ENCODE measurements at places on chromosomes 12 and 14. TPM values are rescaled to one million over a fixed set of nuclear protein-coding genes. Genes with fewer than 3 reads are reported as not detected.

GRCh38 chr14:100076606-100077005 is 11.4 kb downstream of the EVL start:
- H3K4me1 ChIP-seq, result no peaks in the 10 kb centered on the region
- no peaks in the 10 kb centered on the region for H3K36me3 ChIP-seq
- no peak overlapping the region for H3K27ac ChIP-seq
- no peak for DNase-seq
- H3K27me3 ChIP-seq, result no peaks in the 10 kb centered on the region
- no peak overlapping the region for H3K4me3 ChIP-seq

- H3K4me3 ChIP-seq, result no peak overlapping the region
- H3K27ac ChIP-seq, result no peak overlapping the region
- no peaks in the 10 kb centered on the region for H3K27me3 ChIP-seq
- H3K36me3 ChIP-seq, result peaks cover 12% of the 10 kb centered on the region
- no peaks in the 10 kb centered on the region for H3K4me1 ChIP-seq
These were observed 80.0 kb downstream of the BORCS5 start for GRCh38 chr12:12436831-12437345.

- peak; percentile 87 for DNase-seq
- H3K36me3 ChIP-seq, result peaks cover 4% of the 10 kb centered on the region
- no peak overlapping the region for H3K4me3 ChIP-seq
- H3K27me3 ChIP-seq, result peaks cover 5% of the 10 kb centered on the region
- H3K4me1 ChIP-seq, result peaks cover 7% of the 10 kb centered on the region
These were observed 71.4 kb upstream of the PARP11 start for GRCh38 chr12:3944620-3945019.

DNA sequence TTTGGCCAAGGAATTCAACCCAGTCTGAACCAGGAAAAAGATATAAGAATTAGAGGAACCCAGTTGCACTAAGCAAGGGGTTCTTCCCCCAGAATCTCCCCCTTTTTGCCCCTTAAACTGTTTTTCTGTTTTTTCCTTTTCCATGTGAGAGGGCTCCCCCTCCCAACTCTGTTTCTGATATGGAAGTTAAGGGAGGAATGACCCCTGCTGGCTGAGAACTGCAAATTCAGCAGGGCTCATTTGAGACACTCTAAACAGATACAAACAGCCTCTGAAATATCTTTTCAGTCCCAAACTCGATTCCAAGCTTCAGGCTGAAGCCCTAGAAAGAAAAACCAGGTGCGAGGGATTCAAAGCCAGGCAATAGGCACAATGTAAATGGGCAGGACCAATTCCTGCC is 132.7 kb downstream of the SLC41A2 start:
- DNase-seq, result peak; percentile 35
- H3K27me3 ChIP-seq, result no peaks in the 10 kb centered on the region
- no peak overlapping the region for H3K27ac ChIP-seq
- H3K4me1 ChIP-seq, result no peaks in the 10 kb centered on the region

DNA sequence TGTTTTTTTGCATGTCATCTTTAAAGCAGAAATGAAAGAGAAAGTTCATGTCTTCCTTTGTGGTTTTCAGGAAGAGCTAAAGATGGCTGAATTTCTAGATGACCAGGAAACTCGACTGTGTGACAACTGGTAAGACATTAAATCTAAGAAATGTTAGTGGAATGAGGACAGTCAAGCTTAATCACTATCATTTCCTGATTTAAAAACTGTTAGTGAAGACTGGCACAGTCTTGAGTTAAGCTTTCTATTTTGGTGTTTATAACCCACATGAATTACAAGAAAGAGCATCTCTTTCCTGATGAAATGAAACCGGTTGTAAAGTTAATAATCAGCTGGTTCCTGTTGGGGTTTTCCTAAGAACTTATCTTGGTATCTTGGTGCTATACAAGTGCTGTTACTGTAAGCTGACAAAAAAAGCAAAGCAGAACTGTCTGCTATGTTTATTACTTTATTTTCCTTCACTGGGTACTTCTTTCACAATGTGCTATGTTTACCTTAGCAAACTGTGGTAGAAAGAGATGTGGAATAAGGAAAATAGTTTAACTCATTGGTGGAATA is 5.2 kb downstream of the TRAFD1 start:
- H3K27me3 ChIP-seq, result no peaks in the 10 kb centered on the region
- no peak overlapping the region for H3K27ac ChIP-seq
- no peak for DNase-seq

GRCh38 chr12:39406262-39406661 is 36.7 kb downstream of the KIF21A start:
- peaks cover 4% of the 10 kb centered on the region for H3K4me1 ChIP-seq
- H3K27ac ChIP-seq, result no peak overlapping the region
- no peak overlapping the region for H3K4me3 ChIP-seq
- H3K36me3 ChIP-seq, result 0 out of 2 replicates have a peak, but pooled peaks cover 4% of the 10 kb centered on the region

The PROX2 gene
- not detected for total RNA-seq

The OR4M1 gene
- total RNA-seq, result not detected

The CPNE6 gene
- total RNA-seq, result not detected

The SMCO3 gene
- not detected for total RNA-seq

The TMEM233 gene
- total RNA-seq, result not detected

The ST8SIA1 gene
- total RNA-seq, result not detected

Data from H9 (cell line).